Uterine smooth muscle cell (primary cell): ENCODE measurements at places on chromosomes 5 and 9. TPM values are rescaled to one million over a fixed set of nuclear protein-coding genes. Genes with fewer than 3 reads are reported as not detected.

FOXB2 gene
- not detected in 2 replicates for total RNA-seq

IL5 gene
- not detected in 2 replicates for total RNA-seq

PRLR gene
- total RNA-seq: 1.2 and 1.7 TPM in 2 replicates

FAM153A gene
- total RNA-seq: 0.62 TPM in 1 of 2 replicates, not detected in the other
